8988T (cell line): ENCODE measurements at places on chromosomes 12 and 14.
A peak's percentile ranks its signal among the peaks of the same experiment; 100 is the strongest.

GRCh38 chr12:127245437-127245836, 1021.5 kb upstream of the TMEM132C start:
- no peak for DNase-seq

- DNase-seq, result no peak
These were observed 5.8 kb downstream of the CTDSP2 start for GRCh38 chr12:57840726-57841125.

GRCh38 chr14:31927348-31927832, 149.7 kb upstream of the ARHGAP5 start:
- peak; percentile 34 for DNase-seq

- DNase-seq, result no peak
These were observed 48.0 kb upstream of the LHX5 start for GRCh38 chr12:113519464-113520307.

DNA sequence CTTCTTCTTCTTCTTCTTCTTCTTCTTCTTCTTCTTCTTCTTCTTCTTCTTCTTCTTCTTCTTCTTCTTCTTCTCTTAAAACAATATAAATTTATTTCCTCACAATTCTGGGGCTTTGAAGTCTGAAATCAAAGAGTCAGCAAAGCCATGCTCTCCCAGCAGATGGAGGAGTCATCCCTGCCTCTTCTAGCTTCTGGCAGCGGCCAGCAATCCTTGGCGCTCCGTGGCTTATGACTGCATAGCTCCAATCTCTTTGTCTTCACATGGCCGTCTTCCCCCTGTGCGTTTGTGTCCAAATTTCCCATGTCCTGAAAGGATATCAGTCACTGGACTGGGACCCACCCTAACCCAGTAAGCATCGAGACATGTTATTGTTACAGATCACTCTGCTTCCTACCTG, 22.9 kb downstream of the KCNA1 start:
- no peak for DNase-seq

GRCh38 chr12:6462234-6462995, 8.1 kb downstream of the VAMP1 start:
- no peak for DNase-seq

DNA sequence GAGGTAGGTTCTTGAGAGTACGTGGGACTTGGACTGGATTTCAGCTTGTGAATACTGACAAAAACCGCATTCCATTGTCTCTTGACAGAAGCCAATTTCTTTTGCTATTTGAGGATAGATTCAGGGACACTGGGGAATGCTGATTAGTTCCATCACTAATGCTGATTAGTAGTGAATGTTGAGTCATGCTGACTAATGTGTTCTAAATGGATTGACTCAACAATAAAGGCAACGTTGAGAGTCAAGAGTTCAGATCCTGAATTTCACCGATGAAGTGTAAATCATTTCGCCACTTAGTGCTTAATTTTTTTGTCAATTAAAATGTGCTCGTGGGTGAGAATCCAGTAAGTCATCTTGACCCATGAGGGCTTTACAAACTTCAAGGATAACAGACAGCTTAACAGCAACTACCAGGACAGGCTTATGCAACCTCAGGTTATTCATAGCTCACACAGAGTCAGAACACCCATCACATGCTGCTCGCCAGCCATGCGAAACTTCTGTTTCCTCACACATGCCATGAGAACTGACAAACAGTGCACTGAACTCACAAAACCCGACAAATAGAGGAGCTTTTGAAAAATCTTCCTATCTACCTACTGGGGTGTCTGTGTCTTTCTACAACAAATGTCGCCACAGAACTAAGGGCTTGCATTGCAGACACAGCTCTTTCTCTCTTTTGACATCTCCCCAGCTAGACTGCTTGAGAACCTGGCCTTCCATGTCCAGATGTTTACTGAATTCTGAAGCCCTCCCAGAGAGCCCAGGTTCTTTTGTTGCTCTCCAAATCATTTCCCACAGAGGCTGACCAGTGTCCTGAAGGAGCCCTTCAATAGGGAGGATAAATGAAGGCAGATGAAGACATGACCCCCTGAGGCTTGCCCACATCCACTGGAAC, 316.4 kb downstream of the ZFP36L1 start:
- DNase-seq, result no peak

DNA sequence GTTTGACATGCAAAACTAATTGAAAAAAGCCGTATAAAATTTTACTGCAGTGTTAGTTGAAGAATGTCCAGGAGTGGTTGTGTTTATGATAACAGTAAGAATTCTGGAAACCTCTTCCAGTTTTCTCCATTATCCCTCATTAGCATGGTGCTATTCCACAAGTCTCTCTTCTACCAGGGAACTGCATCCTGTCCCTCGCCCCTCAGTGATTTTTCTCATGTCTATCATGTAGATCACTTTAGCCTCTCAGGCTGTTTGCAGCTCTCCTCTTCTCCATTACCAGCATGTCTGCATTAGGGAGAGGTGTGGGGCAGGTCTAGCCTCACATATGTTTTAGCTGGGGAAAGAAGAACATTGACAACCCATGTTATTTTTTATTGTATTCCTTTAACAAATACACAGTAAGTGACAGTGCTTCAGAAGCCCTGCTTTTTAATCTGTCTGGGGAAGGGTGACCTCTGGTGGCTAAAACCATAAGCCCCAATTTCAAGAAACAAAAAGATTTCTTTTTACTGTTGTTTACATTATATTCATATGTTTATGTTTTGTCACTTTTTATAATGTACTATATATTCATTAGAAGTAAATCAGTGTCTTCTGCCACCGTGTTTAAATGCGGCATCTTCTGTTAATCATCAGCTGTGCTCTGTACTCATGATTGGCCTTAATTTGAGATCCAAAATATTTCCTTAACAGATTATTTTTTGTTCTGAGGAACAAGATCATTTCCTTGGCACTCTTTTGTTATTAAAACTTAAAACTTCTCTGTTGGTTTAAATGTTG, 70.7 kb downstream of the RASSF8 start:
- DNase-seq, result no peak

GRCh38 chr12:2386566-2386965, 333.8 kb downstream of the CACNA1C start:
- no peak for DNase-seq

- DNase-seq, result peak; percentile 65
These were observed at the start of gene DUSP16 for GRCh38 chr12:12562585-12563261. DUSP16 (minus strand) TSS chr12:12562863; CDS start chr12:12521098, 41,765 bp downstream.

GRCh38 chr14:75831455-75831854, 150.3 kb downstream of the TGFB3 start:
- DNase-seq, result no peak

DNA sequence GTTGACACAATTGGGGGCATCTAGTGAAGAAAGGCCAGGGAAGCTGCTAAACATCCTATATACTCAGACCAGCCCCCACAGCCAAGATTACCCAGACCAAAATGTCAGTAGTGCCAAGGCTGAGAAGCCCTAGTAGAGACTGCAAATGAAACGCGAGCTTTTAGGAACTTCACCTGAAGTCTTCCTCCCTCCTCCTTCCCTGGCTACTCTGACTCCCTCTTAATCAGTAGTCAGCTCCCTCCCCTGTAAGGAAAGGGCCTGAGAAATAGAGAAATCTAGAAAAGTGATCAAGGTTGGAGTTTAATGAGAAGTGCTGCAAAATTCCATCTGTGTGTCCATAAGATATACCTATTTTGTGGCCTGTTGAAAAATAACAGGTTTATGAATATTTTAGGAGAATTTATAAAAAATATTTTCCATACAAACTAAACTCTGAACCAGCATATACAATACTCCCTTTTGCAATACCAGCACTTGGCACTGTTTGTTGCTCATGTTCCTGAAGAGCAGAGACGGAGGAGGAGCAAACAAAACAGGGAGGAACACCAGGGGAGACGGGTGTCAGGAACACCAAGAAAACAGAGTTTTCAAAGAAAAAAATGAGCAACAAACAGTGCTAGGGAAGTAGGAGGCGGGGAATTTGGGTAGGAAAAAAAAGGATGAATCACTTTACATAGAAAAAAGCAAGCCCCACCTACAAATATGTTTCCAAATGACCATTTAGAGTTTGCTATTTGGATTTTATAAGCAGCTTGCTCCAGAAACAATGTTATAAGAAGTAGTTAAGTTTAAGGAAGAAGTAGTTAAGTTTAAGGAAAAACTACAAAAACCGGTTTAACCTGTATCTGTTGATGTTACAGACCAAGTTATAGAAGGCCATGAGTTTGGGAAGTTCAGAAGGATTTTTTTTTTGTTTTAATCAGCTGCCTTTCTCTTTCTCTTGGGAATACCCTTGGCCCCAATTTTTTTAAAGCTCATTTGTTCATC, 282.1 kb upstream of the GRIP1 start:
- DNase-seq, result no peak

DNA sequence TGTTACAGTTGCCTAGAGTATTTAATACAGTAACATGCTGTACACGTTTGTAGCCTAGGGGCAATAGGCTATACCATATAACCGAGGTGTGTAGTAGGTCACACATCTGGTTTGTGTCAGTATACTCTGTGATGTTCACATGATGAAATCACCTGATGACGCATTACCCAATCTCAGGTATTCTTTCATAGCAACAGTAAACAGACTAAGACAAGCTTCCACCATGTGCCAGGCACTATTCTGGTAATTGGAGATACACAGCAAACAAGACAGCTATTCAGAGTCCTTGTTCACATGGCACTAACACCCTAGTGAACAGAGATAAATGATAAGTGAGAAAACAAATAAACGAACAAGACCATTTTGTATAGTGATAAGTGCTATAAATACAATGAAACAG, 3.8 kb upstream of the PDE3A start:
- DNase-seq, result no peak

DNA sequence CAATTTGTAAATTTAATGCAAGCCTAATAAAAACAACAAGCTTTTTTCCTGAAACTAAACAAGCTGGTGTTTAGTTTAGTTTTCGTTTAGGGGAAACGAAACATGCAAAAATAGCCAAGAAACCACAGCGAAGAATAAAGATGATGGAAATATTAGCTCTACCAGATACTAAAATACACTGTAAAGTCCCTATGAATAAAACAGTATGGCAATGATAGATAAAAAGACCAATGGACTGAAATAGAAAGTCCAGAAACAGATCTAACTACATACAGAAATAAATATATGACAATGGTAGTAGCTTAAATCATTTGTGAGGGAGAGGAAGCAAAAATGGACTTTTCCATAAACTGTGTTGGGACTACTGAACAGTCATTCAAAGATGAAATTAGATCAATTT, 26.4 kb downstream of the ATP2B1 start:
- DNase-seq, result no peak

GRCh38 chr12:103382736-103383346, 112.9 kb downstream of the C12orf42 start:
- no peak for DNase-seq

DNA sequence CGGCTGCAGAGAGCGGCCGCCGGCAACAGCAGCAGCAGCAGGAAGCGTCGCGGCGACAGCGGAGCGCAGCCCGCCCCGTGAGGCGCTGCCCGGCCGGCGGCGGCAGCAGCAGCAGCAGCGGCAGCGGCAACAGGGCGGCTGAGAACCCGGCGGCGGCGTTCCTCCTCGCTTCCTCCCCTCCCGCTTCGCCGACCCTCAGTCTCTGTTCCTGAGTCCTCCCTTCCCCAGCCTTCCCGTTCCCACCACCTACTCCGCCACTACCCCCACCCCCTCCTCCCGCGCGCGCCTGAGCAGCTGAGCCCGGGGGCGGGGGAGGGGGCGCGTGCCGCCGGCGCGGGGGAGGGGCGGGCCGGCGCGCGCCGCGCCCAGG, 310 bp downstream of the BICDL1 start:
- DNase-seq, result peak; percentile 73

DNA sequence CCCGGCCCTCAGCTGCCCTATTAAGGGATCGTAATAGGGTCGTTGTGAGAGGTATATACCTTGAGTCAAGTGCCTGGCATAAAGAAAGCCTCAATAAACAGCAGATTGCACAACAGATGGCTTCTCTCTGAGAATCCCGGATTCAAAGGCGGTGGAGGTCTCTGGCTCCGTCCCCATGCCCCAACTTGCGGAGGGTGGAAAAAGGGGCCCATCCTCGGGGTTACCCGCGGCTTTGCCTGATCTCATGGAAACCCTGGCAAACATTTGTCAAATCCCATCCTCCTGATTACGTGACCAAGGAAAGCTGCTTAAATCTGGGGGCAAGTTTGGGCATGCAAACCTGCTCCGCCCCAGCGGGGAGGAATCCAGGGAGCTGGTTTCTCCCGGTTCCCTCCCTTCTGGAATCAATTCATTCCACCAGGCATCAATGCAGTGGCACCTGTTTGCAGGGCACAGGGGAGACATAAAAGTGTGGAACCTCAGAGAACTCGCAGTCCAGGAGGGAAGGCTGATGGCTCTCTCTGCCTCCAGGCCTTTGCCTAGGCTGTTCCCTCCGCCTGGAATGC, 12.3 kb downstream of the TRPV4 start:
- DNase-seq, result no peak

DNA sequence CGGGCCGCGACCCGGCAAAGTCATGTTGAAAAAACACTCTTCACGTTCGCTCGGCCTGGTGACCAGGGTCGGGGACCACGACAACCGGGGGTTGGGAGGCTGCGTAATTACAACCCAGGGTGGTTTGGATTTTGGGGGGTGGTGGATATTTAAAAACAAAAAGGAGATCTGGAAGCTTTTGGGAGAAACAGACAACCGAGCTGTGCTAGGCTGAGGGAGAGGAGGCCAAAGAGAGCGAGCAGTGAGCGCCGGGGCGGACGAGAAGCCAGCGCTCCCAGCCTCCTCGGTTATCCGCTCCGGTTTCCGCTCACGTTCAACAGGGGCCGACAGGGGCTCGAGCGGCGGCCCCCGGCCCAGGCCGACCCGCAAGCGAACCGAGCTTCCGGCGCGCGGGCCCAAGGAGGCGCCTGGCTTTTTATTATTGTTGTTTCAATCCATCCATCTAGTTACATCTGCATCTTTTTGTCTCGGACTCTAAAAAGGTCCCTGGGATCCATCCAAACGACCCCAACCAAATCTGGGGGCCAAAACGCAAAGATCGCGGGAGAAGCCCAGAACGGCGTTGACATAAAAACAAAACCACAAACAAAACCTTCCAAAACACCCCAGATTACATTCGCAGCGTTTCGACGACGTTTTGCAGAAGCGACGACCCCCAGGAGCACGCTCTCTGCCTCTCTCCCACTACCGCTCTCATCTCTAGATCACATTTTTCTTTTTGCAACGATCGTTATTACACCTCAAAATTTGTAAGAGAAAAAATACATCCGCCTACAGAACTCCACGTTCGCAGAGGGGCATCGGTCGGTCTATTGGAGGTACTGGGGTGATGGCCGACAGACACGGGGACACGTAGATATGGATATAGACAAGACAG, 771 bp downstream of the OTX2 start:
- DNase-seq, result no peak

GRCh38 chr12:52832985-52833905, 866 bp downstream of the KRT79 start:
- DNase-seq, result no peak
